ENCODE measurements at places on chromosomes 3 and 15. TPM values are rescaled to one million over a fixed set of nuclear protein-coding genes. Genes with fewer than 3 reads are reported as not detected.
A peak's percentile ranks its signal among the peaks of the same experiment; 100 is the strongest.

Gene CILP
- polyA plus RNA-seq: 1.1 TPM

DNA sequence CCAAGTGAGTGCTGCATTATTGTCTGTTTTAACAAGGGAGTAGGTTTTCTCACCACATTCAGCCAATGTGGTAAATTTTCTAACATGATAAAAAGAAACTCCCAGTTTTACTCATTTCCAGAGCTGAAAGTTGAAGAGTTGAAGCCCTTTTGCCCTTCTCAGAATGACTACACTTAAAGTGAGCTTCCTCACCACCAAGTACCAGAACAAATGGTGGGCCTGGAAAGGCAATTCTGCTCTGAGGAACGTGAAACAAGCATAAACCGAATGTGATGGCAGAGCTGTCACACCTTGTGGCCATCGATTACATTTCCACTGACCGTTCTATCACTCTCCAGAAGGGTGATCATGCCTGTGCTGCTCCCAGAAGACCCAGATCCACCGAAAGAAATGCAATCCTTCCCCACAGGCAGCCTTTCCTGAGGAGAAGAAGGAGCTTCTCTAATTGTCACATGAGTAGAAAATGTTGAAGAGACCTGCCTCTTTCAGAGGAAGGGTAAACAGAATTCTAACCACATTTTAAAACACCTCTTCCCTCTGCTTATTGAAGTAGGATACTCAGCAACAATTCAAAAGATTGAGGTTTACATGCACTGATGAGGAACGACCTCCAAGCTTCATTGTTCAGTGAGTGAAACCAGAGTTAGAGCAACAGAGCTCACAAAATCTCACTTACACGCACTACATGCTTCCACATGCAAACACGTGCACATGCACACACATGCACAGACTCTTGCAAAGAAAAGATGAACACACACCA lies 21.4 kb upstream of the CCR9 start:
- H3K4me3 ChIP-seq: no peak overlapping the region
- H3K4me1 ChIP-seq: no peaks in the 10 kb centered on the region
- H3K27me3 ChIP-seq: no peaks in the 10 kb centered on the region
- no peak for DNase-seq
- H3K36me3 ChIP-seq: no peaks in the 10 kb centered on the region

DNA sequence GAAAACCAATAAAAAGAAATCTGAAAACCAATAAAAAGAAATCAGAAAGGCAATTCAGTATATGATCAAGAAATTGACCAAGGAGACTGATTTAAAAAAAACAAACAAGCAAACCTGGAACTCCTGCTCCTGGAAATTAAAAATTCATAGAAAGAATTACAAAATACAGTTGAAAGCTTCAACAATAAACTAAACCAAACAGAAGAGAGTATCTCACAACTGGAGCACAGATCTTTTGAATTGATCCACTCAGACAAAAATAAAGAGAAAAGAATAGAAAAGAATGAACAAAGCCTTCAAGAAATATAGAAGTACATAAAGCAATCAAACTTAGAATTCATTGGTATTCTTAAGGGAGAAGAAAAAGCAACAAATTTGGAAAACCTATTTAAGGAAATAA lies 271.4 kb downstream of the MBNL1 start:
- H3K4me3 ChIP-seq: no peak overlapping the region
- no peaks in the 10 kb centered on the region for H3K4me1 ChIP-seq

Gene GLT8D1
- polyA plus RNA-seq: 24.3 TPM

GRCh38 chr15:100111125-100112060 lies 230.4 kb downstream of the ADAMTS17 start:
- no peak overlapping the region for H3K4me3 ChIP-seq
- H3K27me3 ChIP-seq: no peaks in the 10 kb centered on the region
- H3K27ac ChIP-seq: peak overlapping the region; percentile 12
- no peak for DNase-seq

Gene IL17RD
- polyA plus RNA-seq: 0.42 TPM

- H3K4me3 ChIP-seq: no peak overlapping the region
- DNase-seq: no peak
- H3K27me3 ChIP-seq: no peaks in the 10 kb centered on the region
- H3K27ac ChIP-seq: no peak overlapping the region
- peaks cover 4% of the 10 kb centered on the region for H3K4me1 ChIP-seq
Observed at GRCh38 chr3:165653130-165653778, 184.0 kb downstream of the BCHE start.

DNA sequence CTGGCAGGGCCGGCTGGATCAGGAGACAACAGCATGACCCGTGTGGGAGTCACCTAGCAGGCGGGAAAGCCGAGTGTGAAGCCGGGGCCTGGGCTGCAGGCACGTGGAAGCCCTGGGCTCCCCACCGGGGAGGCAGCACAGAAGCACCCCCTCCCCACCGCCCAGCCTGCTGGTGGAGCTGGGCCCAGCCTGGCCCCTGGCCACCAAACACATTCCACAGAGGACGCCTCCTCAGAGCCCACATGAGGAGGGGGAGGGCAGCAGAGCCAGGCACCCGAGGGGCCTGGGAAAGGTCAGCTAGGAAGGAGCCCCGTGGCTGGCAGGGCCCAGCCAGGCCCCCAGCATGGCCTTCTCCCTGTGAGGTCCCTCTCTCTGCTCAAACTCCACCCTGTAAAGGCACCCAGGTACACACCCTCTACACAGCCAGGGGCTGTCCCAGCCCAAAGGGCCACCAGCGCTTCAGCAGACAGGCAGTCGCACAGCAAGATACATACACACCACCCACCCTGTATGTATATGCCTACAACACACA lies 4.5 kb downstream of the PLXNB1 start:
- DNase-seq: peak; percentile 83
- no peaks in the 10 kb centered on the region for H3K4me1 ChIP-seq
- no peaks in the 10 kb centered on the region for H3K27me3 ChIP-seq
- no peaks in the 10 kb centered on the region for H3K36me3 ChIP-seq
- H3K27ac ChIP-seq: peak overlapping the region; percentile 47
- H3K4me3 ChIP-seq: no peak overlapping the region

- no peaks in the 10 kb centered on the region for H3K4me1 ChIP-seq
- no peak for DNase-seq
- no peak overlapping the region for H3K4me3 ChIP-seq
- H3K36me3 ChIP-seq: no peaks in the 10 kb centered on the region
- no peaks in the 10 kb centered on the region for H3K27me3 ChIP-seq
- peak overlapping the region; percentile 24 for H3K27ac ChIP-seq
Observed at GRCh38 chr3:141686466-141687291, 51.4 kb upstream of the RNF7 start.

Gene IL5RA
- 0.35 TPM for polyA plus RNA-seq

GRCh38 chr3:62178032-62178431 lies 195.3 kb downstream of the FEZF2 start:
- no peaks in the 10 kb centered on the region for H3K36me3 ChIP-seq
- no peak overlapping the region for H3K4me3 ChIP-seq
- H3K4me1 ChIP-seq: no peaks in the 10 kb centered on the region
- H3K27ac ChIP-seq: no peak overlapping the region
- no peaks in the 10 kb centered on the region for H3K27me3 ChIP-seq
- DNase-seq: no peak

- H3K27ac ChIP-seq: no peak overlapping the region
- no peak for DNase-seq
- no peaks in the 10 kb centered on the region for H3K36me3 ChIP-seq
- no peak overlapping the region for H3K4me3 ChIP-seq
- H3K27me3 ChIP-seq: no peaks in the 10 kb centered on the region
Observed at GRCh38 chr3:186921578-186921977, 8.7 kb upstream of the ST6GAL1 start.

- no peak overlapping the region for H3K4me3 ChIP-seq
- no peaks in the 10 kb centered on the region for H3K27me3 ChIP-seq
- no peaks in the 10 kb centered on the region for H3K36me3 ChIP-seq
- H3K27ac ChIP-seq: no peak overlapping the region
- no peak for DNase-seq
Observed at GRCh38 chr3:167051421-167051820, 328.7 kb downstream of the ZBBX start.

Gene ZNF620
- polyA plus RNA-seq: 3.1 TPM

Gene ACKR4
- polyA plus RNA-seq: 1.2 TPM

- no peak overlapping the region for H3K4me3 ChIP-seq
- no peaks in the 10 kb centered on the region for H3K4me1 ChIP-seq
- H3K27me3 ChIP-seq: no peaks in the 10 kb centered on the region
- no peak for DNase-seq
- H3K27ac ChIP-seq: no peak overlapping the region
Observed at GRCh38 chr3:126677862-126678503, 23.1 kb upstream of the TXNRD3 start.

Gene PRTG
- 0.07 TPM for polyA plus RNA-seq

DNA sequence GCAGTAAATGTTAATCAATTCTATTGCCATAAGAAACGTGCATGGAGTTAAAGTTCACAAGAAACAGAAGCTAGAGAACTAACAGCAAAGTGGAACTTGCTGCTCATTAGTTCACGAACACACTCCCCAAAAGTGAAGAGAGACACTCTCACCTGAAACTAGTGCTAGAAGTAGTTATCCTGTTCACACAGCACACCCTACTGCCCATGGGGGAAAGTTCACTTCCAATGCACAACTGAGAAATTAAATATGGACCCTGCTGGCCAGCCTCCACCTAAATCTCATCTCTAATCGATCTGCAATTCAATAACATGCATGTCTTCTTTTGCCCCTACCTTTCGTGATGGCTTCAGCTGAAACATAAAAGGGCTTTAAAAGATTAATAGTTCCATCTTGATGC lies 39.4 kb upstream of the FRMD4B start:
- H3K4me1 ChIP-seq: no peaks in the 10 kb centered on the region
- H3K27me3 ChIP-seq: no peaks in the 10 kb centered on the region
- H3K27ac ChIP-seq: no peak overlapping the region
- DNase-seq: no peak
- no peaks in the 10 kb centered on the region for H3K36me3 ChIP-seq
- no peak overlapping the region for H3K4me3 ChIP-seq

GRCh38 chr3:116057400-116058006 lies 387.8 kb downstream of the LSAMP start:
- no peak overlapping the region for H3K4me3 ChIP-seq
- DNase-seq: no peak
- H3K27me3 ChIP-seq: no peaks in the 10 kb centered on the region
- no peaks in the 10 kb centered on the region for H3K36me3 ChIP-seq

Gene STRIT1
- polyA plus RNA-seq: 0.73 TPM

DNA sequence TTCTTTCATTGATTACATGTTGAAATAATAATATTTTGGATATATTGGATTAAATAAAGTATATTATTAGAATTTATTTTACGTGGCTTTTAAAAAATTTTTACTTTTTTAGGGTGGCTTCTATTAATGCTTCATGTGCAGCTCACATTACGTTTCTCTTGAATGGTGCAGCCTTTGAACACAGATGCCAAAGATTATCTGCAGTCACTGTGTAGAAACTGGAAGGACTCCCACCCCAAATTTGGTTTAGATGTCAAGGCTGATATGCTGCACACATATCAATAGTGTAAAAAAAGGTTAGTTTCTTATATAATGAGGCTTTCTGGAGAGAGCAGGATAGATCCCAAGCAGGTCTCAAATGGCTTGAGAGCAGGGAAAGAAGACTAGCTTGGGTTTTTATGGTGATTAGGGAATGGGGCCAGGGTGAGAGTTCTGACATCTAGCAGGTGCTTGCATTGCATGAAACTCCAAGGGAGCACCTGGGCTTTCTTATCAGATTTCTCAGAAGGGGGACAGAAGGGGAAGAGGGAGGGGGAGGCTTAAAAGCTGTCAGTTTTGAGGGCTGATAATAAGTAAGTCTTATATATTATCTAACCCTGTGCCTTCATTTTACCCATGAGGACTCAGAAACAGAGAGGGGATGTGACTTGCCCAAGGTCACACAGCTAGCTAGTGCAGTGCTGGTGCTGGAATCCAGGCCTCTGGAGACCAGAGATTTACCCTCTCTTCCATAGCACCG lies 89.6 kb downstream of the CHST2 start:
- no peaks in the 10 kb centered on the region for H3K4me1 ChIP-seq
- H3K36me3 ChIP-seq: no peaks in the 10 kb centered on the region
- no peak overlapping the region for H3K27ac ChIP-seq
- DNase-seq: no peak
- no peaks in the 10 kb centered on the region for H3K27me3 ChIP-seq

- H3K4me3 ChIP-seq: no peak overlapping the region
- no peaks in the 10 kb centered on the region for H3K4me1 ChIP-seq
- no peak for DNase-seq
- H3K27ac ChIP-seq: no peak overlapping the region
Observed at GRCh38 chr3:88574146-88574545, 424.4 kb downstream of the C3orf38 start.

DNA sequence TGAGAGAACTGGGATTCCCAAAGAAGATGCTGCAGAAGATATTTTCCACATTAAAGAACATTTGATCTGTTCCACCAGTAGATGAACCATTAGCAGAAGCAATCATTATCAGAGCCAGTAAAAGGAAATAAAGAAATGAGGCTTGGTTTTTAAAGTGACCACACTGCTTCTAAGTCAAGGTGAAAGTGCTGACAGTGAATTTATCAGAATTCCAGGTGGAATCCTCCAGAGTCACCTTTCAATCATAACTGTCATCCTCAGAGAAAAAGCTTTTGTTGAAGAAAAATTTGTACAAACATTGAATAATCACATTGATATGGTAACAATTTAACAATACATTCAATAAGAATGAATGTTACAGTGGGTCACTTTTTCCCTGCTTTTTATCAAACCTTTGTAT lies 99.8 kb downstream of the GREM1 start:
- no peak for DNase-seq
- H3K4me1 ChIP-seq: peaks cover 2% of the 10 kb centered on the region
- no peaks in the 10 kb centered on the region for H3K36me3 ChIP-seq
- no peaks in the 10 kb centered on the region for H3K27me3 ChIP-seq
- H3K4me3 ChIP-seq: no peak overlapping the region

DNA sequence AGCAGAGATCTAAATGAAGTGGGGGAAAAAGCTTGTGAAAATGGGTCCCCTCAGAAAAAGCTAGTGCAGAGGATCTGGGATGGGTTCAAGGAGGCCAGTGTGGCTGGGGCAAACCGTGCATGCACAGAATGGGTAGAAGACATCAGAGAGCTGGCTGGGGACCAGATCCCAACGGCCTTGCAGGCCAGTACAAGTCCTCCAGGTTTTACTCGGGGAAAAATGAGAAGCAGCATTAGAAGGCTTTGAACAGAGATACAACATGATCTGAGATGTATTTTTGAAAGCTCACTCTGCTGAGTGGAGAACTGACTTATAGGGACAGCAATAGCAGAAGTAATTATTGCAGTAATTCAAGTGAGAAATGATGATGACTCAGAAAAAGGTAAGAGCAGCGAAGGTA lies 114.5 kb downstream of the HERC1 start:
- no peak overlapping the region for H3K27ac ChIP-seq
- H3K27me3 ChIP-seq: no peaks in the 10 kb centered on the region
- DNase-seq: peak; percentile 37
- H3K36me3 ChIP-seq: no peaks in the 10 kb centered on the region

DNA sequence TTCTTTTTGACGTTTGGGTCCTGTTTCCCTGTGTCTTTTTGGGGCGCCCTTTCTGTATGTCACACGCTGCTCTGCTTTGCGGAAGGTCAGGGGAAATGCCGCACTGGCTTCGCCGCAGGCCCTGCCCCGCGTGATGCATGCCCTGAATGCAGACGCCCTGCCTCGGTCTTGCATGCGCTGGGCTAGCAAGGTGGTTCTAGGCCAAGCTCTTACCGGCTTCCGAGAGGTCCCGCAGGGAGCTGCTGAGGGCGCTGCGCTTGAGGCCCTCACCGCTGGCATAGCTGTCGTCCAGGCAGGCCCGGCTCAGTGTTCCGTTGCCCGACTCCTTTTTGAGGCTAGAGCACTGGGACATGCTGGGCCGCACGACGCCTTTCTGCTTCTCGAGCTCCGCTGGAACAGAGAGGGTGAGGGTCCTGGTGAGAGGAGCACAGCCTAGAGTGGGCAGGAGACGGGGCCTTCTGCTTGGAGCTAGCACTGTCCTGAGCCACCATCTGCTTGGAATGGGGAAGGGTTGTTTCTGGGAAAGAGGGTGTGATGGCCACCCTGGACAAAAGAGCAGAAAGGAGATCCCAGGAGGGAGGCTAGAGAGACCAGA lies 66.9 kb upstream of the RPL32 start:
- DNase-seq: no peak
- no peaks in the 10 kb centered on the region for H3K4me1 ChIP-seq
- no peak overlapping the region for H3K4me3 ChIP-seq
- H3K36me3 ChIP-seq: no peaks in the 10 kb centered on the region
- no peaks in the 10 kb centered on the region for H3K27me3 ChIP-seq

Data from pancreas (tissue), 10 donors.